ENCODE measurements at places on chromosomes 3 and 15. TPM values are rescaled to one million over a fixed set of nuclear protein-coding genes. Genes with fewer than 3 reads are reported as not detected.

Gene CHST13
- not detected for total RNA-seq

- DNase-seq, result no peak
Measured at GRCh38 chr15:63157891-63158431, 684 bp upstream of the RPS27L start.

Gene SUMF1
- total RNA-seq, result 20.7 TPM

DNA sequence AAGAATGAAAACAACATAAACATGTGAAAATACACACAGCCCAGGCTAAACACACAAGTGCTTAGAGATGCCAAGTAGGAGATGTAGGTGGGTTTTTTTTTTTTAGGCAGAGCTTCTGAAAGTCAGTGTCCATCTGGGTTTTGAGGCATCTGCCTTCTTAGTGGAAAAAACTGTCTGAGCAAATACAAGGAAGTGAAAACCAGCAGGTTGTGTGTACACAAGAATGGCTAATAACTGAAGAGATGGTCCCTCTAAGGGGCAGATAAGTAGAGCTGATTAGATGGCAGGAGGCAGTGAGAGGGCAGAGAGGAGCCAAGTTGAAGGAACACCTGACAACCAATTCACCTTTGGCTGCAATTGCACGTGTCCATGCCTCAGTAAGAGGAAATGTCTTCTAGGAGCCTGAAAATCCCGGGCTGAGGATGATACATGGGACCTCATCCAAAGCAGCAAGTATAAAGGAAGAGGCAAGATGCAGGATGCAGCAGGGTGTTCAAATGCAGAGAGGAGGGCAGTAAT lies 34.9 kb downstream of the CYP19A1 start:
- no peak for DNase-seq

DNA sequence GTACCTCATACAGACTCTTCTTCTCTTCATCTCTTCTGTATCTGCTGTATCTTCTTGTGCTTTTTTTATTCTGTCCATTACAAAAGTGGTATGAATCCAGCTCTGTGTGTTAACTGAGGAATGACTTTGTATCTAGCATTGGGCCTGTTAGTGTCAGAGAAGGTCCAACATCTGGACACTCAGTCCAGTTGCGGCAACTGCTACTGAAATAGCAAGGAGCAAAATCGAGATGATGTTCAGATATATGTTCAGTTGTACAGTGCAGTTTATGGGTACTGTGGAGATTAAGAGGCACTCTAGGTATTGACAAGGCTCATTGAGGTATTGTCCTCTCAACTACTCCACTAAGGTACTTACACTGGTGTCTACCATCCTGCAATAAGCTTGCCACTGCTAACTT lies 42.6 kb downstream of the KLHDC8B start:
- DNase-seq, result no peak

- DNase-seq, result peak; percentile 75
Measured at GRCh38 chr15:51737522-51738305, at the start of gene LYSMD2. TSS of gene LYSMD2 (minus strand) at chr15:51737655. CDS start at chr15:51737622, 33 bp downstream.

DNA sequence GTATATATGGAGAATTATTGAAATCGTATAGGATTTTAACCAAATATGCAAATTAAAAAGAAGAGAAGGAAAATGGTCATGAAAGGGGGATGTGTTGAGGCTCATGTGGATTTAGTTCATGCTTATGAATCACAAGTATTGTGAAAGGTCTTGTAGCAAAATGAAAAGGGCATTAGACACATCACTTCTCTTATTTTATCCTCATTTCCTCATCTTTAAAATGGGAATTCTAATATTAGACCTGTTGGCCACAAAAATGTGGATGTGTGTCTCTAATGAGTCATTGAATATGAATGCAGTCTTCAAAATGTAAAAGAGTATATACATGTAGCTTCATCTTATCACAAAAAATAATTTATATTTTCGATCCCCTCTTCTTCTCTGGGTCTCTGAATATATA lies 14.9 kb upstream of the ALCAM start:
- no peak for DNase-seq

Gene INSYN1
- not detected for total RNA-seq

GRCh38 chr3:174016186-174016585 lies 618.6 kb downstream of the NLGN1 start:
- DNase-seq, result no peak

Gene SCG3
- not detected for total RNA-seq

GRCh38 chr3:74561881-74562280 lies 52.6 kb downstream of the CNTN3 start:
- no peak for DNase-seq

- no peak for DNase-seq
Measured at GRCh38 chr3:59392116-59392515, 342.3 kb upstream of the CFAP20DC start.

GRCh38 chr3:176937541-176937940 lies 259.7 kb downstream of the TBL1XR1 start:
- no peak for DNase-seq

DNA sequence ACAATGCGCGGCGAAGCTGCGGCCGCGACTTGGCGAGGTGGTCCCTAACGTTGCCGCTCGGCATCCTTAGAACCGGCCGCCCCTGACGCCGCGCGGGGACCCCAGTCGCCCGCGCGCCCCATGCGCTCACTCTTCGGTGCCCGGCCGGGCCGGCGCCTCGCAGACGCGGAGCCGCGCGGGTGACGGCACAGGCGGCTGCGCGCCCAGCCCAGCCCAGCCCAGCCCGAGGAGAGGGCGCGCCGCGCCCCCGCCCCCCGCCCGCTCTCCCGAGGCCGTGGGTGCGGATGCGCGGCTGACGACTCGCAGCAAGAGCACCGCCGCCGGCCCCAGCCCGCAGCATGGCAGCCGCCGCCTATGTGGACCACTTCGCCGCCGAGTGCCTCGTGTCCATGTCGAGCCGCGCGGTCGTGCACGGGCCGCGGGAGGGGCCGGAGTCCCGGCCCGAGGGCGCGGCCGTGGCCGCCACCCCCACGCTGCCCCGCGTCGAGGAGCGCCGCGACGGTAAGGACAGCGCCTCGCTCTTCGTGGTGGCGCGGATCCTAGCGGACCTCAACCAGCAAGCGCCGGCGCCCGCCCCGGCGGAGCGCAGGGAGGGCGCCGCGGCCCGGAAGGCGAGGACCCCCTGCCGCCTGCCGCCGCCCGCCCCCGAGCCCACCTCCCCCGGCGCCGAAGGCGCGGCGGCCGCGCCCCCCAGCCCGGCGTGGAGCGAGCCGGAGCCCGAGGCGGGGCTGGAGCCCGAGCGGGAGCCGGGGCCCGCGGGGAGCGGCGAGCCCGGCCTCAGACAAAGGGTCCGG lies 437 bp downstream of the KLF13 start:
- DNase-seq, result no peak

- DNase-seq, result no peak
Measured at GRCh38 chr15:58138106-58138505, at the start of gene AQP9. TSS of gene AQP9 (plus strand) at chr15:58138381. CDS start at chr15:58138566, 185 bp downstream.

GRCh38 chr3:154195620-154196356 lies 74.6 kb downstream of the ARHGEF26 start:
- DNase-seq, result no peak

Measured in activated B cell treated with CpG ODN at 0.5 μM for 24 hours (primary cell).